GM20000 (cell line): ENCODE measurements at places on chromosomes 2 and 18.

DNA sequence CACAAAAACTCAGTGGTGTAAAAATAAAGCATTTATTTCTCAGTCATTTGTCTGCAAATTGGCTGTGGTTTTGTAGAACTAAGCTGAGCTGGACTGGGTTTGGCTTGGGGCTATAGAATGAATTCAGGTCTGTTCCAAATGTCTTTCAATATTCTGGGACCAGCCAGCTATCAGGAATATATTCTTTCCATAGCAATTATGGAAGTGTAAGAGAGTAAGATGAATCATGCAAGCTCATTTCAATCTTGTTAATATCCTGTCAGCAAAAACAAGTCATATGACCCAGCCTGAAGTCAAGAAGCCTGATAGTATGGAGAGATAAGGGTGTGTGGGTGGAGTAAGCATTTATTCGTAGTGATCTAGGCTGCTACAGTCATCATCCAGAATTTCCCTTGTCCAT lies 481.0 kb upstream of the CDH2 start:
- no peak for DNase-seq

DNA sequence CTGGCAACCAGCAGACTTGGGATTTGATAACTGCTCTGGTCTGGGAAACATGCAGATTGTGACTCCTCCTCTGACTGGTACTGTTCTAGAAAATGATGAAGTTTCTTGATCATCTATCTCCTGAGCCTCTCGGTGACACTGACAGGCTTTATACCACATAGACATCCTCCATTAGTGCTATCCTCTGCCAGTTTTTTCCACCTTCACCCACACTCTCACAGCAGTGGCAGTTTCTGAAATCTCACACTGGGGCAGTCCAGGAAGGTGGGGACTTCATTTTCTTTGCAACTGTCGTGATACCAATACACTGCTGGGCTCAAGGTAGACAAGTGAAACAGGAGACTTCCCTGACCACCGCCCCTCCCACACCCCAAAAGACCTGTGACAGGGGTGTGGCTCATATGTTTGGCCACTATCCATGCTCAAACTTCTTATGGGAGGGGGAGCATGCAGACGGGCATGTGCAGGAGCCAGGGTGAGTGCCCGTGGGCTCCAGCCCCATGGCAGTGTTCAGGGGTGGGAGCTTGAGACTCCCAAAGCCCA lies 66.3 kb upstream of the RMDN2 start:
- DNase-seq, result no peak

DNA sequence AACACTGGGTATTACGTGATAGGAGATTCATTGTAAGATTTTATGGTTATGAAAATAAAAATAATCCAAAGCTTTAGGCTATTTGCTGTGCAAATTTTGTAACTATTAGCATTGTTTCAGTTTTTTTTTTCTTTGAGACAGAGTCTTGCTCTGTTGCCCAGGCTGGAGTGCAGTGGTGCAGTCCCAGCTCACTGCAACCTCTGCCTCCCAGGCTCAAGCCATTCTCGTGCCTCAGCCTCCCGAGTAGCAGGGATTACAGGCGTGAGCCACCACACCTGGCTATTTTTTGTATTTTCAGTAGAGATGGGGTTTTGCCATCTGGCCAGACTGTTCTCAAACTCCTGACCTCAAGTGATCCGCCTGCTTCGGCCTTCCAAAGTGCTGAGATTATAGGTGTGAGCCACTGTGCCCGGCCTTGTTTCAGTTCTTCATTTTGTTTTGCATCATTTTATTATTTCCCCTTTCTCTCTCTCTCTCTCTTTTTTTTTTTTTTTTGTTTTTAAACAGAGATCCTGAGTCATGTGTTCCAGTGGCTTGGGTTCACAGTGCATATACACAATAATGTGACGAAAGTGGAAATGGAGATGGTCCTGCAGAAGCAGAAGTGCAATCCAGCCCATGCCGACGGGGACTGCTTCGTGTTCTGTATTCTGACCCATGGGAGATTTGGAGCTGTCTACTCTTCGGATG lies 25.8 kb downstream of the CASP10 start:
- peak; percentile 27 for DNase-seq

GRCh38 chr2:228848638-228849037 lies 422.4 kb downstream of the PID1 start:
- DNase-seq, result no peak

DNA sequence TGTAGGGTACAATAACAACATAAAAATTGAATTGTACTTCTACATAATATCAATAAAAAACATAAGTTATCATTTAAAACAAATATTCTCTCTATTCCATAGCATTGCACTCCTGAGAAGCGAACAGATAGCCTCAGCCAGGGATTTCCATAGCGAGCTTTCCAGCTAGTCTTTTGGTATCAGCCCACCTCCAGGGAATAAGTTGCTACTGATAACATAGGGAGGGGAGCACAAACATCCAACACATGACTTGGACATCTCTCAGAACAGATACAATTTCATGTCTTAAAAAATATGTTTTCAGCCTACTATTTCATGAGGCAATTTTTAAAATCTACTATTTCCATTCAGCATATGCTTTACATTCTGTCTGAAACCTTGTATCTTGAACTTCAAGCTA lies 804.4 kb upstream of the RAB6C start:
- DNase-seq, result no peak

GRCh38 chr2:46942143-46942526 lies 26.5 kb upstream of the MCFD2 start:
- DNase-seq, result peak; percentile 79

- no peak for DNase-seq
Measured at GRCh38 chr2:190819840-190820301, 60.8 kb upstream of the GLS start.

DNA sequence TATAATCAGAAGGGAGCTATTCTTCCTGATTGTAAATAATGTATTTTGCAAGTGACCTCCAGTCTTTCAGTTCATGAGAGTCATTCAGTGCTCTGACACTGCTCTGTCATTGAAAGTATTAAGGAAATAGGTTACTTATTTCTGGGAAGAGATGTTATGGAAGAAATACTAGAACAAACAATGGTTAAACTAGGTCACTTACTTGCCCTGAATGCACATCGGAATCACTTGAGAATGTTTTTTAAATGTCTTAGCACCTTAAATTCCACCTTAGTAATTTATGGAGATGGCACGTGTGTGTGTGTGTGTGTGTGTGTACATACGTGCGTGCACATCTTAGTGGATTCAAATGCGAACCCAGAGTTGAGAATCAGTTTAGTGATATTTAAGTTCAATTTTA lies 126.6 kb upstream of the KCNH7 start:
- no peak for DNase-seq

DNA sequence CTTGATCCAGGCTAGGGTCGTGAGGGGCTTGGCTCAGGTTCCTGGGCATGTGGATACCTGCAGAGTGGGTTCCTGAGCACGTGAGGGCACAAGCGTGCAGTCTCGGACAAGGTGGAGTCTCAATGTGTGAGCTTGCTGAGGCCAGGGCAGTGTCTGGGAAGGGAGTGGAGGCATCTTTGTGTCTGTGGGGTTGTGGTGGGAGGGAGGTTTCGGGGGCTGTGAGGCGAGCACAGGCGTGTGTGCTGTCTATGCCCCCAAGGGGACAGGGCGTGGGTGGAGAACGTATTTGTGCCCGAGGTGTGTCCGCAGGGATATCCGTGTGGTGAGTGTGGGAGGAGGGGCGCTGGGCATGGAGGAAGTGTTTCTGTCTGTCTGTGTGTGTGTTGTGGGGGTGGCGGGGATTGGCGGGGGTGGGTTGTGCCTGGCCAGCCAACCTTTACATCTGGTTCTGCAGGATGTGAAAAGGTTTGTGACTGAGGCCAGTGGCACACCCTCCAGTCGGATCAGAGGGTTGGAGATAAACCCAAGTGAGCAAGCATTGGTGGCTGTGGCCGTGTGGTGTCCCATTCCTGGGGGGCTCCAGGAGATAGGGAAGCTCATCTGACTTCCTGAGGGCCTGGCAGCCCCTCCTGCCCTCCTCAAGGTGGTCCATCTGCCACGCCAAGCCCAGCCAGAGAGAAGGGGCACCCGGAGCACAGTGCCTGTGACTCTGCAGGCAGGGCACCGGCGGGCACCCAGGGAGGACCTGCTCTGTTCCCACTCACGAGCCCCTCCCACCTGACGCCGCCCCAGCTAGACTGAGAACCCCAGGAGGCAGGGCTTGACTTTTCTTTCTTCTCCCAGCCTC lies 57.1 kb downstream of the ZFP36L2 start:
- DNase-seq, result peak; percentile 46

GRCh38 chr2:217832987-217833386 lies 169.8 kb downstream of the TNS1 start:
- DNase-seq, result no peak
